ENCODE measurements at places on chromosomes 3 and 15. TPM values are rescaled to one million over a fixed set of nuclear protein-coding genes. Genes with fewer than 3 reads are reported as not detected.

The GP9 gene
- total RNA-seq, result not detected

The USP19 gene
- total RNA-seq, result 82.0 TPM

The TIMP4 gene
- 2.2 TPM for total RNA-seq

The CASR gene
- total RNA-seq, result not detected

The GREM1 gene
- total RNA-seq, result 35.3 TPM

All from Daoy (cell line).